Left ventricle myocardium superior (tissue), 1 donor: ENCODE measurements at places on chromosomes 2 and 18. TPM values are rescaled to one million over a fixed set of nuclear protein-coding genes. Genes with fewer than 3 reads are reported as not detected.

GRCh38 chr18:35747894-35748472, 166.4 kb downstream of the GALNT1 start:
- no peak for DNase-seq

DNA sequence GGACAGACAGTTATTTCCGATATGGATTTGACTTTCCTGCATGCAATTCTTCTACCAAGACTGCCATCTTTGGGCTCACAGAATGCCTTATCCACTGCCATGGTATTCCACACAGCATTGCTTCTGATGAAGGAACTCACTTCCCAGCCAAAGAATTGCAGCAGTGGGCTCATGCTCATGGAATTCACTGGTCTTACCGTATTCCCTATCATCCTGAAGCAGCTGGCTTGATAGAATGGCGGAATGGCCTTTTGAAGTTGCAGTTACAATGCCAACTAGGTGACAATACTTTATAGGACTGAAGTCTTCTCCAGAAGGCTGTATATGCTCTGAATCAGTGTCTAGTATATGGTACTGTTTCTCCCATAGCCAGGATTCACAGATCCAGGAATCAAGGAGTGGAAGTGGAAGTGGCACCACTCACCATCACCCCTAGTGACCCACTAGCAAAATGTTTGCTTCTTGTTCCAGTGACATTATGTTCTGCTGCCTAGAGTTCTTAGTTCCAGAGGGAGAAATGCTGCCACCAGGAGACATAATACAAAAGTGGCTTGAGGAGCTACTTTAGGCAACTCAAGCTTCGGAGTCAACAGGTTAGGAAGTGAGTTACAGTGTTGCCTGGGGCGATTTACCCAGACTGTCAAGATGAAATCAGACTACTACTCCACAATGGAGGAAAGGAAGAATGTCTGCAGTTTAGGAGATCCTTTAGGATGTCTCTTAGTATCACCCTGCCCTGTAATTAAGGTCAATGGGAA, 23.8 kb upstream of the SMAD4 start:
- DNase-seq = no peak

DNA sequence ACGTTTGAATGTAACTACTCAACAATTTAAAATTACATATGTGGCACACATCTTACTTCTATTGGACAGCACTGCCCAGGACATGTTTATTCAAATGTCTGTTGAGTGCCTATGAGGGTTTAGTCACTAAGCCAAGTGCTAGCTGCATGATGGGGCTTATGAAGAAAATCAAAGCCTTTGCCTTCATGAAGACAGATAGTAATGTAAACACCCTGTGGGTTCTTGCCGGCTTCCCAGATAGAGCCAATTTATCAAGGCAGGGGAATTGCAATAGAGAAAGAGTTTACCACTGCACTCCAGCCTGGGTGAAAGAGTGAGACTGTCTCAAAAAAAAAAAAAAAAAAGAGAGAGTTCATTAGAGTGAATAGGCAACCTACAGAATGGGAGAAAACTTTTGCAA, 43.7 kb upstream of the NEB start:
- DNase-seq = no peak

DNA sequence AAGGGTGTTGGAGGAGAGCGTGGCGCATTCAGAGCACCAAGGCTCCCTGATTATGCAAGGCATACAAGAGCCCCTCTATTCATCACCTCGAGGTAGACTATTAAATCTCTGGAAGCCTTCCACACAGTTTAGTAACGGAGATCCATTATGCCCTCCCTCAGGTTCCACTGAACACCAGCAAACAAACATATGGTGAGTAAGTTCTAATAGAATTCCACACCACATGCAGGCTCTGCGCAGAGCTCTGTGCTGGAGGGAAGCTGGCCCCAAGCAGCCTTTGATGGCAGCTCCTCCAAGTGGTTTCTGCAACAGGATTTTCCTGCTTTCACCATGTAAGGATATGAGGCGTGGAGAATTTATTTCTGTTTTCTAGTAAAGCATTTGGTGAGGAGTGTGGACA, 238.6 kb downstream of the C1D start:
- DNase-seq = no peak

DNA sequence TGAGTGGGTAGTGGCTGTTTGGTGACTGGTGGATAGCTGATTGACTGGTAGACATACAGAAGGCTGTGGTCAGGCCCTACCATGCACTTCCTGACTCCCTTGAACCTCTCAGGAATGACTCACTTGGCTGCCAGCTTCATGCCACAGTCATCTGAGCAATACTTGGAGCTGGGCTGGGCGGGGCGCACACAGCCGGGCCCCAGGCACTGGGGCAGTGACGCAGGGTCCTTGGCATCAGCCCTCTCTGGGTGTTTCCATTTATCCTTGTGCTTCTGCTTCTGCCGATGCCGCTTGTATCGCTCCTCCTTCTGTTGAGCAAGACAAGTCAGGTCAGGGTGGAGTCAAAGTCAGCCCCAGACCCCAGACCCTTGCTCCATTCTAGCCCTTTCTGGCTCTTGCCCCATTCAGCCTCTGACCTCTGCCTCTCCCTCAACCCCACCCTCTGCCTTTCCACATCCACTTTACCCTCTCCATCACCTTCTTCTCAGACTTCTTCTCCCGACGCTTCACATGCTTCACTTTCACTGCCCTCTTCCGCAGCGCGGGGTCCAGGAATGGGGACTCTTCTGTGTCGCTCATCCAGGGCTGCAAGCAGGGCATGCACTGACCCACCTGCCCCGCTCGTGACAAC, 3.0 kb upstream of the MBD1 start:
- DNase-seq = no peak

Gene CRYGD
- total RNA-seq = not detected

Gene ZNF2
- total RNA-seq = 3.6 TPM
